Urothelium cell line (cell line): ENCODE measurements at places on chromosomes 1 and 21.
A peak's percentile ranks its signal among the peaks of the same experiment; 100 is the strongest.

DNA sequence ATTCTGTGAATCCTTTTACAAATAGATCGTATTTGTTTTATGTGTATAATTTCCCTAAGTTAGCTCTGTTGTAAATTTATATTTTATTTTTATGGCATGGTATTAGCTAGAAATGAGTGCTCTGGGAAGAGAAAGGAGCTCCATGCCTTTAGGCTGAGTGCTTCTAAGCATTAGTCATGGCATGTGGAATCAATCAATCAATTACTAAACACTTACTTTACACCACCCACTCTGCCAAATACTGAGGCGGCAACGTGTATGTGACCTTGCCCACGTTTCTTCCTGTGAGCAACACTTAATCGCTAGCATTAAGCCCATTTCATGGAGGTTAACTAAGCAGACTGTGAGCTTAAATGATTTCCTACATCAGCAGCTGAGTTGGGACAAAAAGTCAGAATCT lies 7.2 kb upstream of the BECN2 start:
- DNase-seq, result no peak

DNA sequence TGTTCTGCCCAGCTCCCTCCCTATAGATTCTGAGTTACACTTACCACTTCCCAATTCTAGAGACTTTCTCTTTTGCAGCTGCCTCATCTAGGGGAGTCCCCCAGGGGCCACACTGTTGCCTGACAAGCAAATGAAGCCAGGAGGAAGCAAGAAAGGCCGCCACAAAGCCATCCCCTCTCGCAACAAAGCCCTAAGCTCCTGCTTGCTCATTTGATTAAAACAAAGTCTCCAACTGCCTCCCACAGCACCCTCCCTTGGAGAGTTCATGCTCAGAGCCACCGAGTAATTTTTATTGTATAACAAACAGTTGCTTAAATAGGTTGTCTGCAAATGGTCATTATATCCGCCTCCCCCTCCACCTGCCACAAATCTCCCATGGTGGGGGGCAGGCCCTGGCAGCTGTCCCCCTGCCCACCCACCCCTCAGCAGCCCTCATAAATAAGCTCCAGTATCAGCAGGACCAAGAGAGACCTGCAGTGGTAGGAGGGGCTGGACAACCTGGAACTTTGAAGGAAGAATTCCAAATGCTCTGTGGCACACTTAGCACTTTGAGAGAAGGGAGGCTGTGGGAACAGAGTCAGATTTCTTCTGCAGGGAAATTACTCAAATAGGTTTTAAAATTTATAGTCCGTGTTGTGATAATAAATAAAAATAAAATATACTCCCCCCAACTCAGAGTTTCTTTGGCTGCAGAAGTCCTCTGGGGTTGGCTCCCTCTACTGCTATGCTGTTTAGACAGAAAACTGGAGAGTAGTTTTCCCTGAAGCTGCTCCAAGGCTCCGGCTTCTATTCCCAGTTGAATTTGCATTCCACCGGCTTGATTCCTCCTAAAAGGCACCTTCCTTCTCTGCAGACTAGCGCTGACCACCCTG lies 237.5 kb downstream of the TTLL7 start:
- DNase-seq, result no peak

- no peak for DNase-seq
Observed at GRCh38 chr1:149931212-149931790, 3.7 kb upstream of the SF3B4 start.

- no peak for DNase-seq
Observed at GRCh38 chr1:161189036-161189435, 9.8 kb downstream of the ADAMTS4 start.

DNA sequence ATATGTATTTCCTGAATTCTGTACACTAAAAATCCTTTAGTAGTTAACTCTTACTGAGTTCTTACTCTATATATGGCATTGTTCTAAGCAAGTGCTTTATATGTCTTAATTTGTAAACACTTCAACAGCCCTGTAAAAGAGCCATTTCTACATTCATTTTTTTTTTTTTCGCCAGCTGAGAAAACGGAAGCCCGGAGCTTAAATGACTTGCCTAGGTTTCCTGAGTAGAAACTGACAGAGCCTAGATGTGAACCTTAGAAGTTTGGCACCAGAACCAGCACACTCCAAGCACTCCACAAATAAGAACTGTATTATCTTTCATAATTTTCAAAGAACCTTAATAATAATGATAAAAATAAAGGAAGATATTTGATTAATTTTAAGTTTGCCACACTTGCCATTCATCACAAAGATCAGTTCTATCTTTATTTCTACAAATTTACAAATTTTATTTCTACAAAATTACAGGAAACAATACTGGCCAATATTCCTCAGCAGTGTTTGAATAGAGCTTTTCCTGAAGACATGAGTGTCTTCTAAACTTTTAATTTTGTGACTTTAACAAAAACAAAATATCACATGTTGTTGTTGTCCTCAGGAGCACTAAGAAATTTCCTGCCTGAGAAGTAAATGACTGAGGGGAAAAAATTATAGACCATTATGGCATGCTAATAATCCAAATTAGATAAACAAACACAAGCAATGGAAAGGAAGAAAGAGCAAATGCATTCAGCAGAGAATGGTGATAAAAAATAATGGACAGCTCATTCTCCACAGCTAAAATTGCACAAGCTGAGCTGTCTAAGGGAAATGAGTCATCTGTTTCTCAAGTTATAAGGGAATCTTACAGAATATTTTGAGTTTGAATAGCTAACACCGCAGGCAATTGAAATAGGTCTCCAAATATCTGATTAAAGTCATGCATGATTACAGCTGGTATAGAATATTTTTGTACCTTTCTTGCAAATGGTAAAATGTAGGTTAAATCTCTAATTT lies 71.2 kb downstream of the DPYD start:
- DNase-seq, result peak; percentile 47

DNA sequence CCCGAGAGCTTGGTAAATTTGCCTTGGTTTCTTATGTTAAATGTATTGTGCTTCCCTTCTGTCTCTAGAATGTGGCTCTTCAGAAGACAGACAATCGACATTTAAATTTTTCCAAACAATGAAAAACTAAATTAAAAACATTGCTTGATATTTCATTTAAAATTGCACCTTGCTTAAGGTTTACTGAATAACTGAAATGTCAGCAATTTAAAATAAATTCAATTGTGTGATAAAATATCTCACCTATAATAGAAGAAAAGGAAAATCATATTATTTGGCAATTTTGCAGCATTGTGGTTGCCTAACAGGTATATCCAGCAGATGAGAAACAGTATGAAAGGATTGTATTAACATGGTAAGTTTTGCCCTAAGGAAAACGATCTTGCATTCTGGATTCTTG lies 56.5 kb downstream of the MAP3K21 start:
- no peak for DNase-seq

GRCh38 chr1:39960431-39960958 lies 5.5 kb downstream of the MFSD2A start:
- peak; percentile 55 for DNase-seq

DNA sequence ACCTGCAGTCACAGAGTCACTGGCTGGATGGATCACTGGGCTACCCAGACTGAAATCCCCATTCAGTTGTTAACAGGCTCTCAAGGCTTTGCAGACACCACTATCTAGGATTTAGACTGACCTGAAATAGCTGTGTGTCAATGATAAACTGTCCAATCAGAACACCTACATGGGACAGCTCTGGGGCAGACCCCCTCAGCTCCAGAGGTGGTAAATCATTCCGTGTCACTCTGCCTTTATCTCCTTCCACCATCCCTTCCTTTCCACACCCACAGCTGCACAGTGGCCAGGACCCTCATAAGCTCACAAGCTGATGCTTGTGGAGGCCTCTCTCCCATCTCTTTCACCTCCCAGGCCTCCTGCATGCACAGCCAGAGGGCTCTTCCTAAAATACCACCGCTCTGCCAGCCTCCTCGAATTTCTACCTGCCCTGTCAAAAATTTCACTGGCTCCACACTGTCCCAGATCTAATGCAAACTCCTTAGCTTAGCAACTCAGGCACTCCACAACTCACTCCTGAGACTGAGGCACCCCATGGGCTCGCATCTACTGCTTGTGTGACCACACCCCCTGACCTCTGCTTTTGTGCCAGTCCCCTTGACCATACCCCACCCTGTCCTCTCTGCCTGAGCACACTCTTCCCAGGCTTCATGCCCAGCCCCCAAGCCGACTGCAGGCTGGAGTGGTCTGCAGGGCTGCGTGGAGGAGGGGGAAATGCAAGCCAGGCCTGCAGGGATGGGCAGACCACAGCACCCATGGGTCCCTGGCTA lies 5.8 kb downstream of the CAPZB start:
- DNase-seq, result no peak

DNA sequence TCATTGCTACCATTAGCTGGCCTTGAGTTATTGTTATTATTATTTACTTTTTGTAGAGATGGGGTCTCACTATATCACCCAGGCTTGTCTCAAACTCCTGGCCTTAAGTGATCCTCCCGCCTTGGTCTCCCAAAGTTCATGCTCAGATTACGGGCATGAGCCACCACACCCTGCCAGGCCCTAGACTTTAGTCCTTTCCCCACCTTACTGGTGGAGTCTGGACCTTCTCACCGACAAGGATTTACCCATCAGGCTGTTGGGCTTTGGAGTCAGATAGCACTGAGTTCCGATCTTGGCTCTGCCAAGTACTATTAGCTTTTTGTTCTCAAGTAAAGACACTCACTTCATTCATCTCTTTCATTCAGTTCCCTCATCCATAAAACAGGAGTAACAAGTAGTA lies 17.2 kb downstream of the CNR2 start:
- no peak for DNase-seq

- no peak for DNase-seq
Observed at GRCh38 chr21:37356706-37357105, 9.9 kb upstream of the DYRK1A start.

- DNase-seq, result no peak
Observed at GRCh38 chr1:214072426-214073157, 84.8 kb downstream of the PROX1 start.

DNA sequence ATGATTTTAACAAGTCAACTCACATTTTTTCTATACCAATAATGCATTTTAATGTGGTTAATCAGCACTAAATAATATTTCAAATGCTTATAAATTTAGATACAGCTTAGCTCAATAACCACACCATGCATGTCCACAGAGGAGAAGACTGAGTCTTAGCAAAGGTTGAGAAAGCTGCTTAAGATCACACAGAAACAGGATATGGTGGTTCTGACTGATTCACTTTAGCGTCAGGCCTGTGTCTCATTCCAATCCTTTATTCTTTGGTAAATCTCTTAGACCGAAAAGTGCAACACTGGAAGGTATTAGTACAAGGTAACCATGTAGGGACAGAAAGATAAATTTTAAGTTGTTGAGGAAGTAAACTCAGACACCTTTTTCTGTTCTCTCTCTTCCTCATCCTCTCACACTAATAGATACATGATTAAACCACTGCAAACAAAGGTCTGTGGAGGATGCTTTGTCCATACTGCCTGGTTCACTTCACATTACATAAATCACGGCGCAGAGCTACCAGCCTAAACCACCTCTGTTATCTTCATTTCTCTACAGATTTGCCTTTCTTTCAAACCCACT lies 139.0 kb downstream of the DPYD start:
- no peak for DNase-seq

DNA sequence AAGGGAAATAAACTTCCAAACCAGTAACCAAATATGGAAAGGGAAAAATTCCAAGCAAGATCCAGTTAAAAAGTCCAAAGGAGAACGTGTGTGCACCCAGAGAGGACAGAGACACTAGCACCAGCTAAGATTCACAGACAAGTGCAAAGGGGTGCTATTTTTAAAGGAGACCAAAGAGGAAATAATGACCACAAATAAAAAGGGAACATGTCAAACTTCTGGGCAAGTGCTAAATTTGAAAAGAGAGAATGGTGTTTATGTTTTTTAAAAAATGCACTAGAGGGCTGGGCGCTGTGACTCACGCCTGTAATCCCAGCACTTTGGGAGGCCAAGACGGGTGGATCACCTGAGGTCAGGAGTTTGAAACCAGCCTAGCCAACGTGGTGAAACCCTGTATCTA lies 8.6 kb downstream of the JAM2 start:
- no peak for DNase-seq

- DNase-seq, result no peak
Observed at GRCh38 chr1:47713975-47714767, 276.3 kb downstream of the FOXD2 start.
